ENCODE measurements at places on chromosomes 1 and 21. TPM values are rescaled to one million over a fixed set of nuclear protein-coding genes. Genes with fewer than 3 reads are reported as not detected.

GRCh38 chr1:61419657-61420056, 305.3 kb downstream of the TM2D1 start:
- no peak for DNase-seq

DNA sequence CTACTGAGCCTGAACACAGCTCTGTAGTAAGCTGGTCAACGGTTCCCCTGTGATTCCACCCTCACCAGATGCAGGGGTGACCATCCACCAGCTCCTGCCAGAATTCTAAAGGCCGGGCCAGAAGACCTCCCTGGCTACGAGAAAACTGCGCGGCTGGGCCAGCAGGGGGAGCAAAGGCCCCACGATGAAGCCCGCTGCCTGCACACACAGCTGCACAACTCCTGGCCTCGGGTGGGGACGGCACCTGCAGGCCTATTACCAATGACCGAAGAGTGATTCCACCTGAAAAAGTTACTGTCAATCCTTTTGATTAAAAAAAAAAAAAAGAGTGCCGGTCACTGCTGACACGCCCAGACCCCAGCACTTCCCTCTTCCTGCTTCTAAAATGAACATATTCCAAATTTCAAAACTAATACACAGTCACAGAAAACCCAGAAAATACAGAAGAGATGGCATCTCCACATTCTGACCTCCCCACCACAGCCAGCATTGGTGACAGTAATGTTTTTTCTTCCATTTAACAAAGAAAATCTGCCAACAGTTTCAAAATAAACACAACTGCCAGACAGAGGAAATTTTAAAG, 49.8 kb upstream of the RIPK4 start:
- peak; percentile 93 for DNase-seq

- no peak for DNase-seq
These were observed 200.1 kb downstream of the ZC3H11B start for GRCh38 chr1:219412772-219413171.

Gene BCAS2
- total RNA-seq: 50.0 TPM

DNA sequence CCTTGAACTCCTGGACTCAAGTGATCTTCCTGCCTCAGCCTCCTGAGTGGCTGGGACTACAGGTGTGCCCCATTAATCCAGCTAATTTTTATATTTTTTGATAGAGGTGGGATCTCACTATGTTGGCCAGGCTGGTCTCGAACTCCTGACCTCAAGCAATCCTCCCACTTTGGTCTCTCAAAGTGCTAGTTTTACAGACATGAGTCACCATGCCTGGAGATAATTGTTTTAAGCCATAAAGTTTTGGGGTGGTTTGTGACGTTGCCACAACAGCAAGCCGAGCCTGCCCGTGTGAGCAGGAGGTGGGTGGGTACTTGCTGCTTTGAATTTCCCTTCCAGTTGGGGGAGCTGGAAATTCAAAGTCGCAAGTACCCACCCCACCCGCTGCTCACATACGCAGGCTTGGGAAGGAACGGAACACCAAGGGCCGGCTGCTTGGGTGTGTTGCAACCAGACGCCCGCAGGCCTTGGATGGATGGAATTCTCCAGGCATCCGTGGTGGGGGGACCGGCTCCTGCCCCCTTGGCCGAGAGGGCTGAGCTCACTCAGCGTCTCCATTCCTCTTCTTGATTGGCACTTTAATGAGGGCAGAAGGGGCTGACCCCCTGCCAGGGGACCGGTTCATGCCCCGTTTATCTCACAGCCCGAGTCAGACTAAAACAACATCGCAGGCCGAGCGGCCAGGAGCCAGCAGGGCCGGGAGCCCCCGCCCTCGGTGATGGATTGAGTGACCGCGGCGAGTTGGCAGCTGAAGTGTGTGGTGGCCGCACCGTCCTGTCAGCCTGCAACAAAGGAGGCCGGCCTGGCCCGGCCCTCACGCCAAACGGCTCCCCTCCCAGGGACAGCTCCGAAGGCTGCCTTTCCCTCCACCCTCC, 78.1 kb downstream of the DHRS3 start:
- peak; percentile 88 for DNase-seq

DNA sequence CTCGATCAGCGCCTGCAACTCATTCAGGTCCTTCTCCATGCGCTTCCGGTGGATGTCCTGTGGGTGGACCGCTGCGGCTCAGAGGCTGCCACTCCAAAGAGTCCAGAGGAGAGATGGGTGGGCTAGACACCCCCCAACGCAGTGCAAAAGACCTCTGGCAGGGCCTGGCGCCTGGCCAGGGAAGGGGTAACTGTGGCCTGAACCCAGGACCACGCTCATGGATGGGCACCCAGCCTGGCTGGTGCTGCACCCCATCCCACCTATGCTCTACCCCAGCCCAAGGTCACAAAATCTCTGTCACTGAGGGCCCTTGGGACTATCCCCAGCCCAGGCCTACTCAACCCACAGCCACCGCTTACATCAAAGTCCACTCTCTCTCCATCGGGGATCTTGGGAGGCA, 12.2 kb downstream of the TNNT2 start:
- DNase-seq: no peak

Gene GJC2
- 1.7 TPM for total RNA-seq

GRCh38 chr1:91345395-91346005, 59.1 kb downstream of the HFM1 start:
- DNase-seq: no peak

DNA sequence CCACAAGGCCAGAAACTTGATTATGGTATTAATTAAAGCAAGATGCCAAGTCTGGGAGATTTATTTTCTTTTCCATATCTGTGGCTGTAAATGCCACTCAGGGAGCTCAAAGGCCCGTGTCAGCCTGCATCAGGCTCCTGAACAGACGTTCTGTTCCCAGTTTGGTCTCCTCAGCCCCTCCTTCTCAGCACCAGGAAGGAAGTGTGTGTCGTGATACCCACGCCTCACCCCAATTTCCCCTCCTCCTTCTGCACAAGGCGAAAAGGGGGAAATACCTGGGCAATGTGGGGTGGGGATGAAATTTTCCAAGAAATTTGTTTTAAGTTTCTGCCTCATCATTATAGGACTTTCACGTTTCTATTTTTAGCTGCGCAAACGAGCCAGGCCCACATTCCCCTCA, 112.0 kb downstream of the SYF2 start:
- no peak for DNase-seq

GRCh38 chr1:41571041-41571440, 86.6 kb upstream of the EDN2 start:
- DNase-seq: no peak

DNA sequence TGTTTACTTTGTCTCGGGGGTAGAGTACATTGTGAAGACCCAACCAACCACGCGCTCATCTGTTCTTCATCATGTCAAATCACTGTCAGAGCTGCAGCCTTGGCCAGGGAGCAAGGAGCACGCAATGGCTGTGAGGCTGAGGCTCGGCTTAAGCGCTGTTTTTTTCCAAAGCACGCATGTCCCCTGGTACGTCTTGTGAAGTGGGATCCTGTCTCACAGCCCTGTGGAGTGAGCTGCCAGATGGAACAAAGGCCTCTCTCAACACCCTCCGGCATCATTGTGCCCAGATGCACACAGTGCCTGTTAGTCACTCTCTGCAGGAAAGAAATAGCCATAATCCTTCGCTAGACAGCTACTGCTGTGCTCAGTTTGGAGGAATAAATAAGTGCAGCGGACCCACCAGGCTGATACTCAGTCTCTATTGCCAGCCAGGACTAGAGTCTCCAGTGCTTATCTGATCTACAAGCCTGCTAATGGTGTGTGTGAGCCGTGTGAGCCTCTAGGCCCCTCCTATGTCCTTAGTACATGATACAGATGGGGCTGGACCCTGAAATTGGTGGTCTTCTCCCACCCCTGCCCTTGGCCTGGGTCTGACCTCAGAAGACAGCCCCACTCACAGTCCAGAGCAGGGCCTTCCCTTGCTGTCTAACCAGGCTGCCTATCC, 91.3 kb upstream of the COA6 start:
- no peak for DNase-seq

DNA sequence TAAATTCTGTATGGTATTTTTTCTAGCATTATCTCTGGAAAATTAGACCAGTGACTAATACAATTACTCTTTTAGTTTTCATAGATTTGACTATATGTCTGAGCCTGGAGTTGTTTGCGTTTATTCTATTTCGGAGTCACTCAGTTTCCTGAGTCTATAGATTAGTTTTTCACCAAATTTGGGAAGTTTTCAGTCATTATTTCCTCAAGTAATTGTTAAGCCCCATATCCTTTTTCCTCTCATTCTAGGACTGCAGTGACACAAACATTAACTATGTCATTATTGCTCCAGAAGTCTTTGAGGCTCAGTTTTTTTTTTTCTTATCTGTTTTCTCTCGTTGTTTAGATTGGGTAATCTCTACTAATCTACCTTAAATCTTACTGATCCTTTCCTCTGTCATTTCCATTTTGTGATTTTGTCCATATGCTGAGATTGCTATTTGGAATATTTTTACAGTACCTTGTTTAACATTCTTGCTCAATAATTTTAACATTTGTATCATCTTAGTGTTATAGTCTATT, 886.2 kb downstream of the LTN1 start:
- DNase-seq: no peak

GRCh38 chr1:160136121-160136925, 15.1 kb upstream of the ATP1A4 start:
- no peak for DNase-seq

Gene HJV
- total RNA-seq: 0.24 TPM

Gene RGS2
- total RNA-seq: 36.4 TPM

DNA sequence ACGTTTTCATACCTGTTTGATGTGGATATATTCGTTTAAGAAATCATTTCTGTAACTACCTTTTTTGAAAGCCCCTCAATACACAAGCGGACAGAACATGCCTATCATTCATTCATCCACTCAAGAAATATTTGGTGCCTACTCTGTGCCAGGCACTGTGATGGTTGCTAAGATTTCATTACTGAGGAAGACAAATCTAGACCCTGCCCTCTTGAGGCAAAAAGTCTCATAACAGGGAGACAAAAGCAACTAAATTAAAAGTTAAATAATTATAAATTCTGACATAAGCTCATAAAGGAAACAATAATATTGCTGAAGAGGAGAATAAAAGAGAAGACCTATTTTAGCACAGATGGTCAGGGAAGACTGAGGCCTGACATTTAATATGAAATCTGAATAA, 203.5 kb upstream of the ZNHIT6 start:
- no peak for DNase-seq

DNA sequence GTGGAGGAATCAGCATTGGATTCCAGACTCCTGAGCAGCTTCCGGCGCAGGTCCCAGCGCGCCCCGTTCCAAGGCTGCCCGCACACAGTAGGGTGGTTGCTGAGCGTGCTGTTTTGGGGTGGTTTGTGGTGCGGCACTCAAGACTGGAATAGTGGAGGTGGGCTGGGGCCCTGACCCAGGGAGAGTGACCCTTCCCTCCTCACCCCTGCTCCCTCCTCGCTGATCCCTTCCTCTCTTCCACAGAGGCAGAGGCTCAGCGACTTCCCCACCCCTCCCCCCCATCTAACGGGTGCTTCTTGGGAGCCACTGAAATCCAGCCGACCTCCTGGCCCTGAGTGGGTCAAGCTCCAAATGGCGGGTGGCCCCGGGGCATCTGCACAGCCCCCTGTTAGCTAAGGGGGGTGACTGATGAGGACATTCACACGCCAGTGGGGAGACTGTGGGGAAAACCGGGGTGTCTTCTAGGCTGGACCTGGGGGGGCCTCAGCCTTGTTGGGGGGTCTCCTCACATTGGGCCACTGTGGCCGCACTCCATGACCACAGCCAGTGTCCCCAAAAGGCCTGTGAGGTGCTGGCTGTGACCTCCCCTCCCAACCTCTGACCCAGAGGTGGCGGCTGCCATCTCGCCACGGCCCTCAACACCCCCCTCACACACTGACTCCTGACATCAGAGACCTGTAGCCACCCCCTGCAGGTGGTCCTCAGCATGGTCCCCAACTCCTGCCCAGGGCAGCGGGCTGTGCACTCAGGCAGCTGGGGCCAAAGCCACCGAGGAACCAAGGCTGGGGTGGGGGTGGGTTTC, 3.9 kb upstream of the HES4 start:
- DNase-seq: peak; percentile 67

DNA sequence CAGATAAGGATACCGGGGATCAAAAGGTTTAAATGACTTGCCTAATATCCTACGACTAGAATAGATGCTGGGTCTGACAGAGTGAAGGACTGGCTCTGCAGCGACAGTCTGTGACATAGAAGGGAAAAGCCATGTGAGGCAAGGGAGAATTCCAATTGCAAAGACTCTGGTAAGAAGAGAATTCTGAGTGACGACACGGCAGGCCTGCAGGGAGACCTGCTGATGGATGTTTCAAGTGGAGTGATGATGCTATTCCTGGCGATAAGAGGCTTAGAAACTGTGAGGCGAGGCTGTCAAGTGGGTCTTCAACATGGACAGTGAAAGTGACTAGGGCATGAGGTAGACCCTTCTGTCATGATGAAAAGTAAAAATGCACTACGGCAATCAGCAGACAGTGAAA, 176.6 kb upstream of the PBX1 start:
- no peak for DNase-seq

Gene ESRRG
- 2.4 TPM for total RNA-seq

DNA sequence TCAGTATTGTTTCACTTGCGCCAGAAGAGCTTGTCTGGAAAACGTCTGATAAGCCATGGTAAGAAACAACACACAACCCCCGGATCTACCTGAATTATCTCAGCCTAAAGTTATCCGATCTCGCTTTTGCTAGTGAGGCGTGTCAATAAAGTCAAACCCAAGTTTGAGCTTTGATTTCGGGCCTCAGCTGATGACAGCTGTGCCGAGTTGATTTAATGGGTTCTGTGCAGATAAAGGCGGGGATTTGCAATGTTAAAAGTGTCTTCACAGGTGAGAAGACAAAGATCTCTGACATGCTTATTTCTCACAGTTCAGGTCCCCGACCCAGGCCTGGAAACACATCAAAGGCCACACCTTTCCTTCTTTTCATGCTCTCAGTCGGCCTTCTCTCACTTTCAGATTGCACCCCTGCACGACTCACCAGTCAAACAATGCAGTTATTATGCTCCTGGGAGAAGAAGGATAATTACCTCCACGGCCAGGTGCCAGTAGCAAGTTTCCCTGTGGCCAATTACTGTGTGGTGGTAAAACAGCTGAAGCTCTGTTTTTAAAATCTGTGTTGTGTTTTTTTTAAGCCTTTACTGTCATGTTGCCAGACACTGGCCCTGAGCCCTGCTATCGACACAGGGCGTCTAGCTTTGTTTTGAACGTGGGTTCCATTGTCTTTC, 245.3 kb upstream of the RUNX1 start:
- peak; percentile 9 for DNase-seq

- DNase-seq: no peak
These were observed 280.3 kb downstream of the OMA1 start for GRCh38 chr1:58266242-58266641.

DNA sequence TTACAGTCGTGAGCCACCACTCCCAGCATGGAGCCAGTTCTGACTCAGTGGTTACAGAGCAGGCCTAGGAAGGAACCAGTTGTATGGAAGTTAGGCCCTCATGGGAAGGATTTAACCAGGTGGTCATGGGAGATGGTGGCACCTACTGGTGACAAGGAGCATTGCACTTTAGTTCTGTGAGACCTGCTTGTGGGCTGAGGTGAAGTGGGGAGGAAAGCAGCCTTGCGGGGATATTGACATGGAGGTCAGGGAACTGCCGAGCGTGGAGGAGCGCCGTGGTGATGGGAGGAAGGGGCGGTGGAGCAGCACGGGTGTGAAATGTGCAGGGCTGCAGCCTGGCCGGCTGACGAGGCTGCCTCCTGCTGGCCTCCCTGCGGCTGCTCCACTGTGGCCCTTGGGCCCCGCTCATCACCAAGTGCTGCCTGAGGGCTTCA, 100.4 kb downstream of the GALNT2 start:
- DNase-seq: peak; percentile 84

Gene FCER1A
- not detected for total RNA-seq

Measured in H7 (cell line).